ENCODE measurements at places on chromosomes 1 and 21.

GRCh38 chr1:2863648-2863963 is 62.1 kb upstream of the TTC34 start:
- no peak for DNase-seq

GRCh38 chr1:165630629-165631341 is at the start of gene MGST3:
Gene MGST3 (plus strand): TSS chr1:165631234. CDS start chr1:165649848, 18,614 bp downstream.
- DNase-seq: peak; percentile 92

DNA sequence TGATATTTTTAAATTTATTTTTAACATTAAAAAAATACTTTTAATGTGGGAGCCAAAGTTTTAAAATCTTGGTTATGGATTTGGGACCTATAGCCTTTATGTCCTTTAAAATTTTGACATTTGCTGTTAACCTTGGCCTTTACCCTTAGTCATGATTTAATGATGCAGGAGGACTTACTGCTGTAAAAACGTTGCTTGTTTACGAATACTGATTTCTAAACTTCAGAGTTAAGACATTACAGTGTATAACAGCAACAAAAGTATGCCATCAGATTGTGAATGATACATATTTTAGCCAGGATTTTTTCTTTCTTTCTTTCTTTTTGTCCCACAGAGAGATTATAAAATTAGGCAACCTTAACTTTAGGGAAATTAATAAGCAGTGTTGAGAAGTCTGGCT is 8.9 kb downstream of the RBM15 start:
- no peak for DNase-seq

DNA sequence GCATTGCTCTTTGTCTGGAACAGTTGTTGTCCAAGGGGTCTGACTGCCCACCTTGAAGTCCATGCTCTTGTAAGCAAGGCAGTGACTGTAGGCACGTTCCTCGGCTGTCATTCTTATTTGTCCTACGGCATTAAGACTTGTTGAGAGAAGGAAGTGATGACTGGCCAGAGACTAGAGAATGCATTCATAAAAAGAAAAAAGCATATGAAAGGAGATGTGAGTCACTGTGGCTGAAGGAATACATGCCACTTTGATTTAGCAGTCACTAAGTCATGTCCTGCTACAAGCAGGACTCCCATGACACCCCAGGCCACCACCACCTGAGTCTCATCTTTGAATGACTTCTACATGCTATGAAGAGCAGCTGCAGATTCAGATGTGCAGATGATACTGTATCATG is 50.5 kb downstream of the CNN3 start:
- DNase-seq: no peak

GRCh38 chr1:97245026-97245425 is 523.4 kb downstream of the PTBP2 start:
- DNase-seq: no peak

DNA sequence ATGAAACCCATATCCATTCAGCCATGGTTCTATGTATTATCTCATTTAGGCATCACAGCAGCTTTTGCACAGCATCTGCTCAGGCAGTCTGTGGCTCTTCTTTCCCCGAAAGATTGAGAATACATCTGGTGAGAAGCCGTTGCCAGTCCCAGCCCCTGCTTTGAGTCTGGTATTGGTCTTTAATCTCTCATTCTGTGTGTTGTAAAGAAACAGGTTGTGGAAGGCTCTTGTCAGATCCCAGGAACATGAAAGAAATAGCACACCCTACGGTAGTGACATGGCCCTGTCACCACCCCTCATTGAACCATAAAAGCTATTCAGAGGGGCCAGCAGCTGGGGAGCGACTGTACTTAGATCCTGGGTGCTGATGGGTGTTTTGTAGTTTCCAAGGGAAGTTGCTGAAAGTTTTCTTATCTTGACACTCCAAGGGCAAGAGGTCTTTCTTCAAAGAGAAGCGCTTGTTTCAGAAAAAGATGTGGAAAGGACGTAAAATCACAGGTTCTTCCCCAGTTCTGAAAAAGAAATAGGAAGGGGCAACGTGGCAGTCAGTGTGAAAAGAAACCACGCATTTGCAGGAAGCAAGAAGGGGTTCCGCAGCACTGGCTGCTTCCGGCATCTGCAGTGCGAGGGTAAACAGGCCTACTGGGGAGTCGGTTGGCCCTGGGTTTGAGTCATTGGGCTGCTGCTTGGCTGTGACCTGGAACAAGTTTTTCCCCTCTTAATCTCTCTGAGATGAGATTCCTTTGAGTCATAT is 145.0 kb downstream of the DHRS3 start:
- DNase-seq: peak; percentile 45

DNA sequence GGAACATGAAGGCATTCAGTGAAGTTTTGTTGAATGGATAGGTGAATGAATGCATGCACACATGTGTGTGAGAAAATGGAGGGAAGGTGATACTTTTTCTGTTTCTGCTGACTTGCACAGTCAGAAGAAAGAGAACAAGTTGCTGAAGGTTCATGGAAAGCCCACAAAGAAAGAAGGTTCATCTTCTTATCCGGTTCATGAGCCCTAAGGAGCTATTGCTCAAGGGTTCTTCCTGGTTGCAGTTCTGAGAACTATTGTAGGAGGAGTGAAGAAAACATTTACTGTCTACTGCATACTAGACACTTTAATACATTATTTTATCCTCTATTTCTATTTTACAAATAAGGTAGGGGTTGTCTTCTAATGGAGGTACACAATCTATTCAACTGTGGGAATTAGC is 13.4 kb upstream of the NIBAN1 start:
- DNase-seq: no peak

- no peak for DNase-seq
These were observed 499.0 kb downstream of the SIPA1L2 start for GRCh38 chr1:232130815-232131480.

DNA sequence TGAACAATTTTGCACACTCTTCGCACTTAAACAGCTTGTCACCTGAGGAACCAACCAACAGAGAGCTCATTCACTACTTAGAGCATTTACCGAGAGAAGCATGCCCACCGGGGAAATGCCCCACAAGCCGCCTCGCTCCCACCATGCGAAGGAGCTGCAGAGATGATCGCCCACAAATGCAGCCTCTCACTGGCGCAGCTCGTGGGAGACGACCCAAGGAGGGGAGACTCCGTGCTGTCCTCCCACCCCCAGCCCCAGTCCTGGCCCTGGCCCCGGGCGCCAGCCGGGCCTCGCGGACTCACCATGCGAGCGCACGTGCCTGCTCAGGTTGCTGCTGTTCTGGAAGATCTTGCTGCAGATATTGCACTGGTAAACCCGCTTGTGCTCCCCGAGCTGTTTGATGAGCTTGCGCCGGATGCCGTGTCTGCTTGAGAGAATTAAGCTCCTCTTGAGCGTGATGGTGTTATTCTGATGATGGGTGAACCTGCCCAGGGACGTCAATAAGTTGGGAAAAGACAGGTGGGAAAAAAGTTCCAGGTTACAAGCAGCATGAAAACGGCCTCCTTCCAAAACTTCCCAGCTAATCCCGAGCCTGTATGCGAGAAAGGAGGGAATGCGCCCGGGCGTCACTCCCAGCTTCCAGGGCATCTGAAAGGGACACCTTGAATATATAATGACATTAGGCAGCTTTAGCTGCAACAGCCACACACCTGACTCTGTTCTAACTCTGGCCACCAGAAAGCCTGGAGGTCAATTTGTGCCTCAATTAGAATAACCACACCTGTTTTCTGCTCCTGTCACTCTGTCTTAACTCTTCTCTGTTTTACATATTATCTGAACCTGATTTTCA is 42.8 kb downstream of the PRDM15 start:
- DNase-seq: no peak

DNA sequence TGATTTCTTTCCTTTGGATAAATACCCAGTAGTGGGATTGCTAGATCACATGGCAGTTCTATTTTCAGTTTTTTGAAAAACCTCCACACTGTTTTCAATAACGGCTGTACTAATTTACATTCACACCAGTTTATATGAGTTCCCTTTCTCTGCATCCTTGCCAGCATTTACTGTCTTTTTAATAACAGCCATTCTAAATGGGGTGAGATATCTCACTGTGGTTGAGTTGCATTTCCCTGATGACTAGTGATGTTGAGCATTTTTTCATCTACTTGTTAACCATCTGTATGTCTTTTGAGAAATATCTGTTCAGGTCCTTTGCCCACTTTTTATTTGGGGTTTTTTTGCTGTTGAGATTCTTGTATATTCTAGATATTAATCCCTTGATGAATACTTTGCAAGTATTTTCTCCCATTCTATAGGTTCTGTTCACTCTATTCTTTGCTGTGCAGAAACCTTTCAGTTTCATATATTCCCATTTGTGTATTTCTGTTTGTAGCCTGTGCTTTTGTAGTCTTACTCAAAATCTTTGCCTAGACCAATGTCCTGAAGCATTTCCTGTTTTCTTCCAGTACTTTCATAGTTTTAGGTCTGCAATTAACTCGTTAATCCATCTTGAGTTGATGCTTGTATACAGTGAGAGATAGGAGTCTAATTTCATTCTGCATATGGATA is 7.3 kb downstream of the HENMT1 start:
- no peak for DNase-seq

DNA sequence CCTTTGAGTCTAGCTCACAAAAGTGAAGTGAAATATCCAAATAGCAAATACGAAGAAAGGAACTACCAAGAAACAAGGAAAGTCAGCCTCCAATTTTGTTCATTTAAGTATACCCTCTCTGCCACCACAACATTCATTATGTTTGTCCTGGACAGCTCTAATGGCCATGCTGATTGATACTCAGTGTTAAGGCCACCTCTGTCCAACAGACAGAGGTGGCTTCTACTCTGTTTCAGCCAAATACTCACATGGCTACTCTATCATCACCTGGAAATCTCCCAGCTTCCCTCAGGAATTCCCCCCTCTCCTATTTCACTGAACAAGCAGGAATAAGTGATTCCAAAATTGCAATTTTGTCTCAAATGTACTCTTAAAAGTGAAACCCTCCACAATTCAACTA is 10.7 kb downstream of the APP start:
- no peak for DNase-seq

GRCh38 chr1:244265507-244265906 is 186.2 kb downstream of the ADSS2 start:
- no peak for DNase-seq

GRCh38 chr1:98102345-98103030 is 181.7 kb upstream of the DPYD start:
- DNase-seq: no peak

DNA sequence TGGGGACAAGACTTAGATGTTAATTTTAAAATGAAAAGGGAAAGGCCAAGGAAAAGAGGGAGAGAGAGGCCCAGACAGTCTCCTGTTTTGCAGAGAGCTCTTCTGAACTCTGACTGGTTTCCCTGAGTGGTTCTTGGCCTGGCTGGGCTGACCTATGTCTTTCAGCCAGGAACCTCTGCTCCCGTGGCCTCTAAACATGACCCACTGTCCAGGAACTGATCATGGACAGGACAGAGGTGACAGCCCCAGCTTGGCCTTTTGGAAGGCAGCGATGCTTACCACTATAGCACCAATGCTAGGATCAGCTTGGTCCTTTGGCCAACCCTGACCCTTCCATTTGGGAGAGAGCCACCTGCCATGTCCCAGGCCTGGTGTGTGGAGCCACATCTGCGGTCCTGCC is 55.2 kb downstream of the PRDM16 start:
- DNase-seq: no peak

DNA sequence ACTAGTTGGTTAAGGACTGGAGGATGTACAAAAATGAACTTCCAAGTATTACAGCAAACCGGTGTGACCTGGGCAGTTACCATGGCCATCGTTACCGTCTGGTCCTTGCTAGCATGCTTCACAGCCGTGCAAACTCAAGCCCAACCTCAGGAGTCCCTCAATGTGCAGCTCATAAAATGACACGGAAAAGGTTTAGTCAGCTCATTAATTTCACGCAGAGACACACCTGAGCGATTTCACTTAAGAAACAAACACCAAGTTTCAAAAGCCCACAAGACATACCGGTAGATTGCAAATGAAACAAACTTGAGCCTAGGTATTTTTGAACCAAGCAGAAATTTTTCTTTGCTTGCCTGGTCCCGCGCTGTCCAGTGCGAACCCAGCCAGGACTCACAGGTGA is 105.0 kb upstream of the ADAR start:
- DNase-seq: no peak

- DNase-seq: no peak
These were observed 18.6 kb upstream of the SLC6A9 start for GRCh38 chr1:44049839-44050238.

DNA sequence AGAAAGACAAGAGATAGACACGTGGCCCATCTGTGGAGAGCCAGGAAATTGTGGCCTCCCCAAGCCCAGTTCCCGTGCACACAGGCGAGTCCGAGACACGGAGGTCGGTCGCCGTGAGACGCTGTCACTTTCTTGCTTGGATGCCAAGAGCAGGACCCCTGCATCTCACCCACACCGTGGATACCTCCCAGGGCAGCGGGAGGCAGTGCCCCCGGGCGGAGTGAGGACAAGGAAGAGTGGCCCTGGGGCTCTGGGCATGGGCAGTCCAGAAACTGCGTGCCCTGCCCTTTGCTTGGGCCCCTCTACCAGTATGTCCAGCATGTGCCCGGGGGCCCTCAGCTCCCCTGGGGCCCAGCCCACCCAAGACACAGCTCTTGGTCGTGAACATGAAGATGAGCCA is 24.7 kb upstream of the ARHGEF16 start:
- no peak for DNase-seq

DNA sequence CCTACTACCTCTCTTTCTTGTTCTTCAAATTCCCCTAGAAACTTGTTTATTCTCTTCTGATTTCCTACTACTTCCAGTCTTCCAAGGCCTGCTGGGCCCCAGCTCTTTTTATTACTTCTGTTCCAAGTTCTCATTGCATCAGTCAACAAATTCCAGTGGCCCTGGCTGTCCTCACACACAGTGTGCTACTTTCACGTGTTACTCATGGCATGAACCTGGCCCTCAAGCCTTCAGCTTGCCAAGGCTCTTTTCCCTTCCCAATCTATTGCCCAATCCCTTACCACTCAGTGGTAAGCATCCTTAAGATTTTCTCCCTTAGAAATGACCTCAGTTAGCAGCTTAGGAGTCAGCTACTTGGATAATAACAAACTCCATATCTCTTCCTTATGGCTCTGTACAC is 613.5 kb downstream of the LMO4 start:
- no peak for DNase-seq
